Occipital lobe (tissue), 3 donors: ENCODE measurements at places on chromosomes 1 and 21. TPM values are rescaled to one million over a fixed set of nuclear protein-coding genes. Genes with fewer than 3 reads are reported as not detected.
A peak's percentile ranks its signal among the peaks of the same experiment; 100 is the strongest.

DNA sequence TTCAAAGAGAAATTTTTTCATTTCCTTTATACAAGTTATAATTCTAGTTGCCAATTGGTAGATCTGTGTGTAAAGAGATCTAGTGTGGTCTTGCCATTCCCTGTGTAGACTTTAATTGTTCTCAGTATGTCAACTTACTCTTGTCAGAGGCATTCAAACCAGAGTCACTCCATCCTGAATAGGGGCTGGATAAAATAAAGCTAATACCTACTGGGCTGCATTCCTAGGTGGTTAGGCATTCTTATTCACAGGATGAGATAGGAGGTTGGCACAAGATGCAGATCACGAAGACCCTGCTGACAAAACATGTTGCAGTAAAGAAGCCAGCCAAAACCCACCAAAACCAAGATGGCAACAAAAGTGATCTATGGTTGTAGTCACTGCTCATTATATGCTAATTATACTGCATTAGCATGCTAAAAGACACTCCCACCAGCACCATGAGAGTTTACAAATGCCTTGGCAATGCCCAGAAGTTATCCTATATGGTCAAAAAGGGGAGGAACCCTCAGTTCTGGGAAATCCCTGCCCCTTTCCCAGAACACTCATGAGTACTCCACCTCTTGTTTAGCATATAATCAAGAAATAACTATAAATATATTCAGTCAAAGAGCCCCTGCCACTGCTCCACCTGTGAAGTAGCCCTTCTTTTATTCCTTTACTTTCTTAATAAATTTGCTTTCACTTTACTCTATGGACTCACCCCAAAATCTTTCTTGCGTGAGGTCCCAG lies 74.0 kb upstream of the ADAMTS5 start:
- DNase-seq = no peak

GRCh38 chr1:239952348-239953308 lies 139.1 kb upstream of the FMN2 start:
- no peak for DNase-seq

- DNase-seq = no peak
These were observed 123.4 kb upstream of the TNR start for GRCh38 chr1:175866776-175867175.

DNA sequence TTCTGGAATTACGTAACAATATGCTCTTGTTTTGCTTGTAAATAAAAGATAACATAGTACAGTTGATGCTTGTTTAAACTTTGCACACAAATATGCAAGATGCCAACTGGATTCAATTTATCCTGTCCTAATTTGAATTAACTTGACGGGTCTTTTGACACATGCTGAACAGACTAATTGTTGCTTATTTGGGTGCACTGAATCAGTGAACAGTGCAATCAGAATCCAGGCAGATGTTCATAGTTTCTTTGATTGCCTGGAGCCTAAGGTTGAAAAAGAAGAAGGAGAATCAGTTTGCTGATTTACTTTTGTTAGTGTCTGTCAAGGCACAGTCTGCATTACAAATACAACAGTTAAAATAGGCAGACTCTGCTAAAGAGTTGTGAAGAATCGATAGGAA lies 307.9 kb downstream of the COL11A1 start:
- DNase-seq = no peak

DNA sequence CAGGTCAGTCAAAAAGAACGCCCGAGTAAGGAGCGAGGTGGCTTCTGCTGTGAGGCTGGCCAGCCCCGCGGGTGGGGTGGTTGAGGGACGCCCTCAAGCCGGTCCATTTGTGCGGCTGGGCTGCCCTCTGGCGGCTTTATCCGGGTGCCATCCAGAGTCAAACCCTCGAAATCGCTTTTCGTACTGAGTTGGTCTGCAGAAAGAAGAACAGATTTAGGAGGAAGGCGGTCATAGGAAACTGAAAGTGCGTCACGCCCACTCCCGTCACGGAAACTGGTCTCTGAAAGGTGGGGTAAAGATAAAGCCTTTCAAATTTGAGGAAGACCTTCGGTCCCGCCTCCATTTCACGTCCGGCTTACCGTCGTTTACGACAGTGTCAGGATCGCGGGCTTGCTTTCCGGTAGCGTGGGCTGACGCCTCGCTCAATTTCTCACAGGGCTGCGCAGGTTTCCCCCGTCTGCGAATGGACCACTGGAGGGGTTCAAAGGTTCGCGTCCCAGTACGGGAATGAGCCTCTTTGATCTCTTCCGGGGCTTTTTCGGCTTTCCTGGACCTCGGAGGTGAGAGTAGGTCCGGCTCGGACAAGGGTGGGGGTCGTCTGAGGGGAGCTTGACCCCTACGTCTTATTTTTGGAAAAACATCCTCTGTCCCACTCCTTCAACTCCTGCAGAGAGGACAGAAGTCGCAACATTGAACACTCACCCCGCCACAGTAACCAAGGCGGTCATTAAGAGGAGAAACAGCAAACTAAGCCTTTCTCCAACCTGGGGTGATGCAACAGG lies at the start of gene HAX1:
TSS of gene HAX1 (plus strand) at position 413 of the 782 bp plus-strand sequence. CDS start at position 508, 95 bp downstream.
- peak; percentile 88 for DNase-seq

- no peak for DNase-seq
These were observed 82.2 kb downstream of the FBXO2 start for GRCh38 chr1:11571906-11572616.

DNA sequence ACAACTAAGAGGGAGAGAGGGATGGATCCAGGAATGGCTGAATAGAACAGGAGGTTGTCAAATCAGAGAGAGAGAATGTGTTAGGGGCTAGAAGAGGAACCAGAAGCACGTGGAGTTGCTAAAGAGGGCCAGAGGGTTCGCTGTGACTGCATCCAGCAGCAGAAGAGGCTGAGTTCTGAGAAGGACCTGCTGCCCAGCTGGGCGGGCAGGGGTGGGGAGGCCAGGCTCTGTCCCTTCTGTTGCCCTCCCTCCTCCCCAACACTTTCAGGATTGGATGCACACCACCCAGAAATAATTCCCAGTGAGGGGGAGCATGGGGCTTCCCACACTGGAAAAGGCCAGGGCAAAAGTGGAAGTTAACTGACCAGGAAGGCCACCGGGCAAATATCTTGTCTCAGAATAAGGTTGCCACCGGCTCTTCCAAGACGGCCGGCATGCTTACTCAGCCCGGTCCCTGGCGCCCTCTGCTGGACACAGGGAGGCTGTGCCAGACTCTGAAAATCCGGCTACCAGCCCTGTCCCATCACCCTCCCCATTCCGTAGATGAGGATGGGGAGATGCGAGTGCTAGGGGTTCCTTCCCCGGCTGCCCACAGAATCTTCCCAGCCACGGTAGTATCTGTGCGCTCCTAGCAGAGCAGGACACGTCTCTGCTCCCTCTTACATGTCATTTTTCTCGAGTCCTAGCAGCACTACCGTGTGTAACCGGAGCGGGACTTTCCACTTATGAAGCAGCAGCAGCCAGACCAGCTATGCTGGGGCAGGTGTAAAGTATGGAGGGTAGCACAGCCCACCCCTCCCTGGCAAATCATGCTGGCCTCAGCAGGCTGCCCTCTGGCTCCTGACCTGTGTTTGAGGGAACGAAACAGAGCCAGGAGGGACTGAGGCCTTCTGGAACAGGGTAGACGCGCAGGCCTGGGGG lies 46.8 kb upstream of the A3GALT2 start:
- peak; percentile 86 for DNase-seq

Gene KIF26B
- 31.7 TPM for total RNA-seq

Gene EFNA1
- 2.7 TPM for total RNA-seq
